ENCODE measurements at places on chromosomes 16 and 17.

GRCh38 chr17:79843816-79844800, 4.9 kb upstream of the CBX4 start:
- no peak for DNase-seq

DNA sequence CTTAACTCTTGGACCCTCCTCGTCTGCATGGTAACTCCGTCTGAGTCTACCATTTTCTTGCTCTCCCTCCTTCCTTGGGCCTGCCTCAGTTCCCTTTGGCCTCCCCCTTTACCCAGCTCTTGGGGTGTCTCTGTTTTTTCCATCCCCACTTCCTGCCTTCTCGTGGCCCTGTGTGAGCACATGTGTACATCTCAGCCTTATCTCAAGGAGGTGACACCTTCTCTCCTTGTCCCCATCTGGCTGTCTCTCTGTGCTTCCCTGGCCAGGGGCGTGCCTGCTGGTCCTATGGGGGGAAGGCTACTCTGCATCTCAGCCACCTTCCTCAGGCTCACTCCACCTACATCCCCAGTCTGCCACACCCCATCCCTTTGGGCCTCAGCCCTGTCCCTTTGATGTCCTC, 6.6 kb downstream of the CTF1 start:
- DNase-seq, result peak; percentile 33

GRCh38 chr16:23968176-23968575, 132.4 kb downstream of the PRKCB start:
- no peak for DNase-seq

- no peak for DNase-seq
Measured at GRCh38 chr17:28960256-28961061, 9.1 kb upstream of the PHF12 start.

- no peak for DNase-seq
Measured at GRCh38 chr16:81841722-81842121, 62.6 kb downstream of the PLCG2 start.

DNA sequence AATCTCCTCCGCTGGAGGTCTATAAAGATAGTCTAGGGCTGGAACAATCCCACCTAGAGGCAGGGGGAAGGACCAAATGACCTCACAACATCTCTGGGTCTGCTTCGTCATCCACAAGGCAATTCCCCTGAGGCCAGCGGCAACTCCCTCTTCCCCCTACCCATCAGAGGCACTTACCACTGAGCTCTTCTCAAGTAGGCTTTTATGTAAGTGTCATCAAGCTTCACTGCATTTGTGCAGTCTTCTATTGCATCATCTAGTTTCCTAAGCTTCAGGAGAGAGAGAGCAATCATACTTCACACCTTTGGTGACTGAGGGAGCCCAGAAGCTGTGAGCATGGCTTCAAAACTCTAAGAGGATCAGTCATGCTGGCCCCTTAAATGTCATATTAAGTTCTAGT, 21.0 kb downstream of the CNP start:
- no peak for DNase-seq

- DNase-seq, result no peak
Measured at GRCh38 chr16:47524007-47524405, 62.9 kb downstream of the PHKB start.

- no peak for DNase-seq
Measured at GRCh38 chr17:8801135-8801840, 2.1 kb upstream of the MFSD6L start.

DNA sequence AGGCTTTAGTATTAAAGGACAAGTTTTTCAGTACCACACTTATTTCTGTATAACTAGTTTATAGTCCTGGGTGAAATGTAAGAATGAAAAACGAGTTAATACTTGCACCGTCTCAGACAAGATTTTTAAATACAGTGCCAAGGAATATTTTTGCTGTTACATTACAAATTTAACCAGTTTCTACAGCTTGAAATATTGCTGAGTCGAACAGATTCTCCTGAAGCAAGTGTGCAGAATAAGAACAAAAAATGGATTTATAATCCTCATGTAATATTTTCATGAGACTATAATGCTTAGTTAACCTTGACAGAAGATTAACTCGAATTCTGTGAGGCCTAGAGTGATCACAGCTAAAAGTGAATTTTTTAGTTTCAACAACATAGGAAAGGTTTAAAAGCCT, 3.1 kb downstream of the NETO2 start:
- no peak for DNase-seq

DNA sequence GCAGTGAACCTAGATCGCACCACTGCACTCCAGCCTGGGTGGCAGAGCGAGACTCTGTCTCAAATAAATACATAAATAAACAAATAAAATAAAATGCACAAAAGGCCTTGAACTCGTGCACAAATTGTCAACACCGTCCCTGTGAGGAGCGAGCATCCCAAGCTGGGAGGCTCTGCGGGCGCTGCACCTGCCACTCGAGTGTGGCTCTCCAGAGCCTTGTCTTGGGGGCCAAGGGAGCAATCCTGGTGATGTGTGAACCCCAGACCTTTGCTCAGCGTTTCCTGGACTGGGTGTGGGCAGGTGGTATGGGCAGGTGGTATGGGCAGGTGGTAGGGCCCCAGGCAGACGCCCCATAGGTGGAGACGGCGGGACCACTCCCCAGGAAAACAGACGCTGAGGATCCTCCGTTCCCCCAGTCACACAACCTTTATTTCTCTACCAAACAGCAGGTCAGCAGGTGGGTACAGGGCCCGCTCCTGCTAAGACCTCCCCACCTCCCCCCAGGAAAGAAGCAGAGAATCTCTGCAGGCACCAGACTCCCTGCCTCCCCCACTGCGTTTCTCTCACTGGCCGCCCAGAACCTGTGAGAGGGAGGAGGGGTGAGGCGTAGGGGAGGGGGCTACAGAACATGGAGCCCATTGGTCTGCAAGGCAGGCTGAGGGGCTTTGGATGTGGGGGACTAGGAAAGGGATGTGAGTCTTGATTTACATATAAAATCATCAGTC, 7.4 kb upstream of the P2RX1 start:
- no peak for DNase-seq

- no peak for DNase-seq
Measured at GRCh38 chr17:68924793-68925720, 30.1 kb downstream of the ABCA8 start.

- DNase-seq, result peak; percentile 55
Measured at GRCh38 chr17:17042851-17043460, 699 bp downstream of the MPRIP start.

DNA sequence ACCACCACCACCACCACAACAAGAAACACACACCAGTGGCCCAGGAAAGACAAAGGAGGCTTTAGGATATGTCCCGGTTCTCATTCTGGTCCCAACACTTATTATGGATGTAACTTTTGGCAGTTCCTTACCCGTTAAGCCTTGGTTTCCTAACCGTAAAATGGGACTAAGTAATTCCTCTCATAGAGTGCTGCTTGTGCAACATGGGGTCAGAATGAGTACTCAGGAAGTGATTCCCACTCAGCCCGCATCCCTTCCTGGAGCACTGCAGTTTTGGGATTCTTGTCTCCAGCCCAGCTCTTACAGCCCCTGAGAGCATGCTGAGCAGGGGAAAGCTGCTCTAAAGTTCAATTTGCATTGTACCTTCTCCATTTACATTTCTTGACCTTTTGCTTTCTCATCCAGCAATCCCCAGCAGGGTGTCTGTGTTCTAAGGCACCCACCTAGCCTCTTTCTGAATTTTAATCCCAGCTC, 262.6 kb downstream of the PRKCA start:
- no peak for DNase-seq

- DNase-seq, result no peak
Measured at GRCh38 chr17:72399023-72399607, 278.3 kb downstream of the SOX9 start.

- no peak for DNase-seq
Measured at GRCh38 chr17:8069587-8069860, 18.0 kb downstream of the ALOX12B start.

- no peak for DNase-seq
Measured at GRCh38 chr17:66098040-66098439, 93.9 kb downstream of the CEP112 start.

GRCh38 chr16:82701442-82701955, 74.7 kb downstream of the CDH13 start:
- no peak for DNase-seq

DNA sequence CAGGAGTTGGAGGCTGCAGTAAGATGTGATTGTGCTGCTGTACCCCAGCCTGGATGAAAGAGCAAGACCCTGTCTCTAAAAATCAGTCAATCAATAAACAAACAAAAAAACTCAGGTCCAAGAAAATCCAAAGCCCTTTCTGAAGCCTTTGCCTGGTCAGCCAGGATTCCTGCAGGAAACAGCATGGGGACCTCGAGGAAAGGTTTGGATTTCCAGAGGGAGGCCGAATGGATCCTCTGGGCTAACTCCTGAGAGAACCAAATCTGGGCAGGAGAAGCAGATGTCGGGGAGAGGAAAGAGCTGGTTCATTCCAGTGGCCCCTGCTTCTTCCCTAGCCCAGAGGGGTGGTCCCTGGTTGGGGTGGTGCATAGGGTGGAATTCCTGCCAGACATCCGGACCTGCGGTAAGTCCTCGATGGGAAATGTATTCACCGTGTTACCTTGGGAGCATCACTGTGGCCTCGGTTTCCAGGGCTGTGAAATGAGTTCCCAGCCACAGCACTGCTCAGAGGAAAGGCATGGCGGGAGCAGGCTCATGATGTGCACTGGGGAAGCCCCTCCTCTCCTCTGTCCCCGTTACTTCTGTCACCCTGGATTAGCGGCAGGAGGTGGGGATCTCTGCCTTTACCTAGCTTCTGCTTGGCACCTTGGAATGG, 75.1 kb downstream of the CYLD start:
- no peak for DNase-seq

- no peak for DNase-seq
Measured at GRCh38 chr17:44280392-44280937, 12.5 kb upstream of the SLC4A1 start.

GRCh38 chr16:85638695-85639409, 25.7 kb downstream of the GSE1 start:
- no peak for DNase-seq

DNA sequence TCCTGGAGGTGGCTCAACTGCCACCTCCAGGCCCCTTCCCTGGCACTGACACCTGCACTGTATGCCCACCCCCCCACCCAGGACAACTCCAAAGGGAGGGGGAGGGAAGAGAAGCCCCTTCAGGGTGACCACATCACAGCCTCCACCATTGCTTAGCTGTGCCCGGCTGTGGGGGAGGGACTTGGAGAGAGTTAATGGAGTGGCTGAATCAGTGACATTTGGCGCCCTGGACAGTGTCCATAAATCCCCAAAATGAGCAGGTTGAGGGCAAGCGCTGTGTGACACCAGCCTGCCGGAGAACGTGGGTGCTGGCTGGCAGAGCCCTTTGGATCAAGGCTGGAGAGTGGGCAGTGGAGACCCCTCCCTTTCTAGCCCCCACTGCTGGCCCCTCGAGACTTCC, 883 bp downstream of the USH1G start:
- DNase-seq, result no peak

GRCh38 chr16:86026171-86026910, 127.4 kb downstream of the IRF8 start:
- DNase-seq, result no peak

GRCh38 chr16:17258848-17259713, 211.7 kb downstream of the XYLT1 start:
- DNase-seq, result no peak

- no peak for DNase-seq
Measured at GRCh38 chr16:58497935-58498334, 2.0 kb upstream of the NDRG4 start.

- no peak for DNase-seq
Measured at GRCh38 chr17:80605326-80606066, 60.9 kb downstream of the RPTOR start.

- DNase-seq, result no peak
Measured at GRCh38 chr16:88992351-88993165, 15.6 kb upstream of the CBFA2T3 start.

DNA sequence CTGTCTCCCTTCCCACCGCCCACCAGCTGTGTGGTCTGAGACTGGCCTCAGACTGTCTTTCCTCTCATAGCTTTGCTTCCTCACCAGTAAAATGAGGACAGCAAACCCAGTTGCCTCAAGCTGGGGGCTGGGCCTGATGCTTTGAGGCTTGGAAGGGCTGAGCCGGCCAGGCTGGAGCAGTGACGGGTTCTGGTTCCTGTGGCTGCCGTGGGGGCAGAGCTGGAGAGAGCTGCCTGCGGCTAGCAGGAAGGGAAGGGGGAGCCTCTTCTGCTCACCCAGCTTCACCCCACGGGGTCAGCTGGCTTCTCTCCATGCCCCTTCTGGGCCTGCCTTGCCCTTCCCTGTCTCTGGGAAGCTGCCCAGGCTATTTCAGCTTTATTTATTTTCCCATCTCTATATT, 23.7 kb downstream of the LASP1 start:
- DNase-seq, result no peak

DNA sequence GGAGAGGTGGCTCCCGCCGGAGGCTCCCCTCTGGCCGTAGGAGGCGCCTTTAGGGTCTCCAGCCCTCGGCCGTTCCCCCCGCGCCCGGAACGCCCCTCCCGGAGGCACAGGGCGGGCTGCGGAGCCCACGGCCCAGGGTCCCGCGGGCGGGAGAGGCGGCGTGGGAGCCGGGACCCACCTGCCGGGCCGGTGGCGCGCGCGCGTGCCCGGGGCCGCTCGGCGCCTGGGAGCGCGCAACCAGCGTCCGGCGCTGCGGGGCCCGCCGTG, at the start of gene MIF4GD:
Gene MIF4GD, minus strand, starts transcription at position 266 of the 267 bp plus-strand sequence. CDS start 1,036 bp downstream, outside the sequence.
- DNase-seq, result no peak

DNA sequence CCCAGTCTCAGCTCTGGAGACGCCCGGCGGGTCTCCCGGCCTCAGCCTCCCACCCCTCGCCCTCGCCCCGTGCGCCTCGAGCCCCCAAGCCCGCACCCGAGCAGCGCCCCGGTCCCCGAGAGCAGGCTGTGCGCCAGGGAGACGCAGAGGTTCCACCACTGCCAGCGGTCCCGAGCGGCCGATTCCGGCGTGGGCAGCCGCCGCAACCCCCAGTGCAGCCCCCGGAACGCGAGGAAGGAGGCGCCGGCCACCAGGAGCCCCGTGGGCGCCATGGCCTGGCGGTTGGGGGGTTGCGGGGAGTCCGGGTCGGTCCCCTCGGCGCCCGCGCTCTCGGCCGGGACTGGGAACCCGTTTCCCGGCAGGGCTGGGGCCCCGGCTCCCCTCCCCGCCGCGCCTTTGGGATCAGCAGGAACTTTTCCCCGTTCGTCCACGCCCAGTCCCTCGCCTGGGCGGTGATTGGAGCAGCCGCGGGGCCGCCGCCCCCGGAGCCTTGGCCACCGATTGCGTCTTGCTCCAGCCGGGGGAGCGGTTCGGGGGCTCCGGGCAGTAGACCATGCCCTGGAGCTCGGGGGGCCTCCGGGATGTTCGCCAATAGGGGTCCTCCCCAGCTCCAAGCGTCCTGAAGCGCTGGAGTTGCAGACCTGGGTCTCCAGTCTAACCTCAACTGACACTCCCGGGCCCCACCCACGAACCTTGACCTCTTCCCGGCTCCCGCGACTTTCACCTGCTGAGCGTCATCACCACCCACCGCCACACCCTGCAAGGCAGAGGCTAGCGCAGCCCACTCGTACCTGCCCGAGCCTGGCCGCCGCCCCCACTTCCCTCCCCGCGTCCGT, at the start of gene TLCD2:
Gene TLCD2, minus strand, starts transcription at position 407 of the 836 bp plus-strand sequence. Its CDS starts 135 bp downstream, at position 272.
- DNase-seq, result no peak

GRCh38 chr16:10940501-10941079, 1.7 kb downstream of the DEXI start:
- DNase-seq, result no peak

DNA sequence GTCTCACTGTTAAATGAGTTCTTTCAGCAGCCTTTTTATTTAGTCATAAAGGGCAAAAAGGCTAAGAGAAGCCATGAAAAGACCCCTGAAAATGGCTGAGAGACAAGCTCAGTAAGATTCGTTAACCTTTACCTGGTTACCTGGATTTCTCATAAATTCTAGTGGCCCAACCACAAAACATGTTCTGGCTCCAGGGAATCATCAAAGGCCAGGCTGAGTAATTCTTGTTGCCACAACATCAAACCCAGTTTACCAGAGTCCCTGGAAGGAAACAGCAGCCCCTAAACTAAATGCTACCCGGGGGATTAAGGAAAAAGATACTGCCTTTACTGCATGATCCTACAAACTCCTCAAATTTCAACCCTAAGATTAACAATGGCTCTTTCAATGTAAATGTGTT, 15.8 kb downstream of the CYTH1 start:
- no peak for DNase-seq
